ENCODE measurements at places on chromosomes 16 and 17.

- no peak for DNase-seq
Measured at GRCh38 chr16:63337264-63337663, 1301.0 kb upstream of the CDH8 start.

GRCh38 chr16:66510711-66511601 lies 39.0 kb downstream of the TK2 start:
- DNase-seq = no peak

DNA sequence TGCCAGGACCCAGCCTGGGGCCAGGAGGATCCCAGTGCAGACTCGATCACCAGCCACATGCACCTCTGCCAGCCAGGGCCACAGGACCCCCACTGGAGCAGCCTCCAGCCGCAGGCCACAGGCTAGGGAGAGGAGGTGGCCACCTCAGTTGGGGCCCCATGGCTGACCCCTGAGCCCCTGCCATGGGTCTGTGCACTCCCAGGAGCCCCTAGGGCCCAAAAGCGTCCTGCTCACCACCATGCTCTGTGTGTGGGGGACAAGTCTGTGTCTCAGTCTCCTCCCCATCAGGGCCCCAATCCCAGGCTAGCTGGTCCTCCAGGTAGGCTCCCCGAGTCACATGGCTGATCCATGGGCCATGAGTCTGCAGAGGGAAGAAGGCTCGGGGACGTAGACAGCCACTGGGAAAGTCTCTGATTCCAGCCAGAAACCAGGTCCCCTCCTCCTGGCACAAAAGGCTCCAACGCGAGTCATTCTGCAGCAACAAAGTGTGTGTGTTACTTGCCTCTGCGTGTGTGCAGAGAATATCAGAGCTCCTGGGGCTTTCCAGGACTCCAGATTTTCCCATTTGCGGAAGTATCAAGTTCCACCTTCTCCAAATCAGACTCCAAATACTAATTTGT lies 6.1 kb upstream of the PRSS8 start:
- DNase-seq = no peak

GRCh38 chr16:48862087-48862532 lies 252.1 kb upstream of the N4BP1 start:
- no peak for DNase-seq

- no peak for DNase-seq
Measured at GRCh38 chr16:908526-909155, 62.1 kb downstream of the LMF1 start.

DNA sequence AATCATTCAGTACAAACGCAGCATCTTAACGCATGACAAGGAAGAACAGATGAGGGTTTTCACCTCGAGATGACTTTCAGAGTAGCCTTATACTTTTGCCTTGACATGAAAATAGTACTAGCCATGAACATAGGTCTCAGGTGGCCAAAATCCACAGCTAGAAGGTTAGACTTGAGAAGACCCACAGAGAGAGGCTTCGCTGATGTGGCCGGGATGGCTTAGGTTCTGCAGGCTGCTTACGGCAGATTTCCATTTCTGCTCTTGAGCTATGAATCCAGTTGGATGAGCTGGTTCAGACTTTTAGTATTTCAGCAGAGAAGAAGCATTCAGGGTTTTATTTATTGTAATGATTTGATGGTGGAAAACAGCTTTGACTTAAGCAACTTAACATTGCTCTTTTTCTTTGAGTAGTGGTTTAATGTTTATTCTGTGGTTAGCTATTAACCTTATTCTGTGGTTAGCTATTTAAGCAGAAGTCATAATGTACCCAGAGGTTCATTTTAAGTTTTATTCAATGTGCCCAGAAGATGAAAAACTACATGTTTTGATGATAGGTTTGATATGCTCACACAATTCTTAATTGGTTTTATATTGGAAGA lies 7.6 kb downstream of the KRT24 start:
- DNase-seq = no peak

GRCh38 chr16:88406096-88407041 lies 23.6 kb downstream of the ZNF469 start:
- no peak for DNase-seq

DNA sequence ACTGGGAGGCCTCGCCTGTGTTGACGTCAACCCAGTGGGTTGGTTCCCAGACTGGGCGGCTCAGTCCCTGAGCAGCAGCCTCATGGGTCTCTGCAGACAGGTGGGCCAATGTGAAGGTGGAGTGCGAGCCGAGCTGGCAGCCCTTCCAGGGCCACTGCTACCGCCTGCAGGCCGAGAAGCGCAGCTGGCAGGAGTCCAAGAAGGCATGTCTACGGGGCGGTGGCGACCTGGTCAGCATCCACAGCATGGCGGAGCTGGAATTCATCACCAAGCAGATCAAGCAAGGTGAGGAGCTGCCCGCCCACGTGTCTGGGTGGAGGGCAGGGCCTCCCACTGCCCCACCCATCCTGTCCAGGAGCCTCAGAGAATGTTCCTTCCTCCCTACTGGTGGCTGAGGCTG lies 44.1 kb downstream of the MRC2 start:
- DNase-seq = no peak

GRCh38 chr16:3388325-3388724 lies 12.5 kb downstream of the ZSCAN32 start:
- no peak for DNase-seq

DNA sequence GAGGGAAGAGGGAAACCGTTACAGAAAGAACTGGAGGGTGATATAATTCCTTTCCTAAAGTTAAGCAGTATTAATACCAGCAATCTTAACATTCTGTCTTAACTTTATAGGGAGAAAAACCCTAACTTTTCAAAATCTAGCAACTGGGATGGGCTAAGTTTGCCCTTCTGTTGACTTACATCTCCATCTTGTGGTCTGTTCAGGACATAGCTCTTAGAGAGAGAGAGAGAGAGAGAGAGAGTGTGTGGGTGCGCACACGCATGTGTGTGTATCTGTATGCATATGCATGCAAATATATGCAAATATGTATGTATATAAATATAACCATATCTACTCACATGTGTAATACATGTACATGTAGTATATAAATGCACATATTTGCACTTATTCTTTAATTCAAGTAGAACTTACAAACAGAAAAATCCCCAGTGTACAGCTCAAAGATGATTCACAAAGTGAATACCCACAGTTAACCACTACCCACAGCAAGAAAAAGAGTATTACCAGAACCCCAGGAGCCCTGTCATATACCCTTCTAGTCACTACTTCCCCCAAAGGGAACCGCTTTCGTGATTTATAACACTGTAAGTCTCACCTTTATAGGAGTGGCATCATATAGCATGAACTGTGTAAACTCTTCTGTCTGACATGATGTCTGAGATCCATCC lies 46.5 kb downstream of the STX8 start:
- no peak for DNase-seq

GRCh38 chr17:38453951-38454421 lies 25.7 kb downstream of the ARHGAP23 start:
- DNase-seq = no peak

GRCh38 chr17:19303367-19303776 lies 59.2 kb downstream of the B9D1 start:
- no peak for DNase-seq

- DNase-seq = no peak
Measured at GRCh38 chr17:57859601-57860413, 10.0 kb upstream of the MRPS23 start.

- no peak for DNase-seq
Measured at GRCh38 chr17:1104222-1104621, 75.6 kb downstream of the ABR start.

DNA sequence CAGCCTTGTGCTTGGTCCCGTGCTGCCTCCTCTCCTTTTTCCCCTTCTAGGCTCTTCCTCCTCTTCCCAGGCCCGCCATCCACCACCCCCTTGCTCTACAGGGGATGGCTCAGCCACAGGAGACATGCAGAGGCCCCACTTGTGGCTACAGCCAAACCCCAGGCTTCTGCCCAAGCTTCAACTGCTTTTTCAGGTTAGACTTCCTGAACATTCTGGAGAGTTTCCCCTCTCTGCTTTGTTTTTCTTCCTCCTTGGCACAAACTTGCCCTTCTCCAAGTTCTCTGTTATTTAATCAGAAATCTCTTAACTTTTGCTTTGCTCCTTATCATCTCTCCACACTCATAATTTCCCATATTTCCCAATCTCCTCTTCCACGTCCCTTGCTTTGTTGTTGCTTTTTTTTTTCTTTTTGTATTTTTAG lies 18.3 kb upstream of the HAS3 start:
- DNase-seq = no peak

DNA sequence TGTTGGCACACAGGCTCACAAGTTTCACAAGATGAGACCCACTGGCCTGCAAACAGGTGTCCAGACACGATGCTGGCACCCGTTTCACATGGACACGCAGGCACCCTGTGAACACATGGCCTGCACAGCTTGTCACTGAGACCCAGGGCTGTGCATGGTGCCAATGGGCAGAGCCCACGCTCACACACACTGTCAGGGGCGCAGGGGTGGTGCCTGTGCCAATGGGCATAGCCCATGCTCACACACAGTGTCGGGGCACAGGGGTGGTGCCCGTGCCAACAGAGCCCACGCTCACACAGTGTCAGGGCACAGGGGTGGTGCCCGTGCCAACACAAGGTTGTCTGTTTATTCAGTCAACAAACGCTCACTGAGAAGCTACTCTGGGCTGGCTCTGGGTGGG lies 29.3 kb downstream of the CTU2 start:
- no peak for DNase-seq

GRCh38 chr16:2924901-2925755 lies 13.4 kb downstream of the FLYWCH1 start:
- DNase-seq = no peak

DNA sequence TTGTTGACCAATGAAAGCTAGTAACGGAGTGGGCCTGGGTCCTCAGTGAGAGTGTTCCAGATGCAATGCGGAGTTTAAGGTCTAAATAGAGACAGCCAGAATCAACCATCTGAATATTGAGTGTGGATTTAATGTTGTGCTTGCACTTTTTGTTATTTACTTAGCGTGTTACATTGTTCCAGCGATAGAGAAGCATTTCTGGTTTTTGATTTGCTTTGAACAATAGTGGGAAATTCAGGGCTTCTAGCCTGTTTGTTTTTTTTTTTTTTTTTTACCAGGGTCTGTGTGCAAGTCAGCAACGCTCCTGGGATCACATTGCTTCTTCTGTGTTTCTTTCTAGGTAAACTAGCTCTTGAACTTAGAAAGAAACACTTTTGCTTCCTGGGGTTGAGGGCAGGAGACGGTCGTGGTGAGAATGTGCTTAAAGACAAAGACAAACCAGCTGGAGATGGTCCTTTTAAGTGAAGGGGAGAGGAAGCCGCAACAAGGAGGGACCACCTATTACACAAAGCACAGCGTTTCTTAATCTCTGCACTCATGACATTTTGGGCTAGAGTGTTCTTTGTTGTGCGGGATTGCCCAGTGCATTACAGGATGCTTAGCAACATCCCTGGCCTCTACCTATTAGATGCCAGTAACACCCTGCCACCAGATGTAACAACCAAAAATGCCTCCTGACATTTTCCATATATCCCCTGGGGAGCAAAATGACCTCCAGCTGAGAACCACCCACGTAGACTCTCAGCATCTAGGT lies 119.2 kb downstream of the MAP2K6 start:
- no peak for DNase-seq

GRCh38 chr17:14919631-14920213 lies 345.4 kb downstream of the PMP22 start:
- no peak for DNase-seq

GRCh38 chr16:86702824-86703588 lies 124.7 kb downstream of the FOXL1 start:
- DNase-seq = no peak

DNA sequence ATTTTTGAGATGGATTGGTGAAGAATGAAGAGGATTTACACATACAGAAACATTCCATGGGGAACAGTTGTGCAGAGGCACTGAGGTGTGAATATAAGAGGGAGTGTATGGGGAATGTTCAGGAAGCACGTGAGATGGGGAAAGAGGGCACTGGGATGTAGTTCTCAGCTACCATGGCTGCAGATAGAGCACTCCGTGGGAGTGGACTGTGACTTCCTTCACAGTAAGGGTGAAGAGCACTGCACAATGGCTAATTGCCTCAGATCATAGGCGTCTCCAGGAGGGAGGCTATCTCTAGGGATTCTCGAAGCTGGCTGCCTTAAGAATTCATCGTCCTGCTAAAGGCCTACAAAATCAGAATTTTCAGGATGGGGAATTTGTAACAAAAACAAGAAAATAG lies 7.0 kb downstream of the YPEL2 start:
- no peak for DNase-seq

- DNase-seq = no peak
Measured at GRCh38 chr16:54589326-54589725, 302.7 kb upstream of the IRX3 start.

DNA sequence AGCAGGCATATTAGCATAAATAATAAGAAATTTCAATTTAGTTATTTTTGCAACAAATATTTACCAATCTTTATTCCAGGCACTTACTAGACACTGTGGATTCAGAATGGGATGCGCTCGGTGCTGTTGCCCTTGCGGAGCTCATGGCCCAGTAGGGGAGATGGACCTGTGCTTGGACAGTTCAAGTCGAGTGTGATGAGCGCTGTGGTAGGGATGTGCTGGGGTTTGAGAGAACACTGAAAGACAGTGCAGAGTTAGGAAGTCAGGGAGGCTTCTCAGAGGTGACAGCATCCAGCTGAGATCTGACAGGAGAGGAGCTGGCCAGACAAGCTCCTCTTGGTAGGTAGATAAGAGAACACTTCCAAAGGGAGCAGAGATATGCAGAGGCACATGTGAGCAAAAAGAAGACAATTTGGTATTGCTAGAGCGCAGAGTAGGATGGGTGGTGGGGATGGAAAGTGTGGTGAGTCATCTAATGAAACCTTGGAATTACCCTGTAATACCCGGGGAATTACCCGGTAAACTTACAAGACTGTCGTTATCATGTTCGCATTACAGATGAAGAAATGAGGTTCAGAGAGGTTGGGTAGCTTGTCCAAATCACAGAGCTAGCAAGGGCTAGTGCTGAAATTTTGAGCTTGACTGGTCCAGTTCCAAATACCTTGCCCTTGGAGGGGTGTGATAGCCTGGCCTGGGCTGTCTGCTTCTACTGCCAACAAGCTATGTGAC lies 298.1 kb upstream of the N4BP1 start:
- no peak for DNase-seq

GRCh38 chr17:43577664-43578403 lies 31.7 kb upstream of the ETV4 start:
- no peak for DNase-seq

GRCh38 chr17:2723505-2723996 lies 12.0 kb upstream of the CLUH start:
- DNase-seq = no peak

DNA sequence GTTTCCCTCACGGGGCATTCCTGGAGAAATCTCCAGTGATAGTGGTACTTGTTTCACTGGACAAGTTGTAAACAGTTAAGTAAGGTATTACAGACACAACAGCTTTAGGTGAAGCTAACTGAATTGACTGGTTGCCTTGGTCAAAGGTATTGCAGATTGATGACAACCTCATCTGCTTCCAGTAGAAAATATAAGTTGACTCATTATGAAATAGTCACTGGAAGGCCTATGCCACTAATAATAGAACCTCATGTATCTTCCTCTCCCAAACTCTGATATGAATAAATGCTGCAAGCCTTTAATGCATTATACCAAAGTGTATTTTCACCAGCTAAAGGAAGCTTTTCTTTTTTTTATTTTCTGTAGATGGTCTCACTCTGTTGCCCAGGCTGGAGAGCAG lies 44.8 kb downstream of the GLG1 start:
- DNase-seq = no peak
